ENCODE measurements at places on chromosomes 7 and 10. TPM values are rescaled to one million over a fixed set of nuclear protein-coding genes. Genes with fewer than 3 reads are reported as not detected.

- no peak for DNase-seq
Measured at GRCh38 chr10:14142606-14143250, 188.0 kb downstream of the FRMD4A start.

GRCh38 chr10:30103595-30104320 is 44.4 kb upstream of the JCAD start:
- DNase-seq: no peak

AKR1D1 gene
- total RNA-seq: not detected

DNA sequence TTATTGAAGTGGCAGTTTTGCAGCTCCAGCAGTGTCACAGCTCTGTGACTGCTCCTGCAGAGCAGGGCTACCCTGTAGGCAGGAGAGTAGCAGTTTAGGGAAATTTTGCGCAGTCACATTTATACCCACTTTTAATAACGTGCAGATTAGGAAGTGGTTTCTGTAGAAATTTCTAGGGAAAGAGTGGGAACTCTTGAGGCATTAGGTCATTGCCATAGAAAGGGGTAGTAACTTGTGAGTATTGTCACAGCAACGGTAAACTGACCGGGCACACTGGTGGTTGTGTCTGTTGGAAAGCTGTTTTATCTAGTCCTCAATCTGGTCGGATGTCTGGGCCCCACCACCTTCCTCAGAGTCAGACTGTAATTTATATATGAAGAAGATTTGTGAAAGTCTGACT is 51.9 kb downstream of the CDC14C start:
- DNase-seq: no peak

DNA sequence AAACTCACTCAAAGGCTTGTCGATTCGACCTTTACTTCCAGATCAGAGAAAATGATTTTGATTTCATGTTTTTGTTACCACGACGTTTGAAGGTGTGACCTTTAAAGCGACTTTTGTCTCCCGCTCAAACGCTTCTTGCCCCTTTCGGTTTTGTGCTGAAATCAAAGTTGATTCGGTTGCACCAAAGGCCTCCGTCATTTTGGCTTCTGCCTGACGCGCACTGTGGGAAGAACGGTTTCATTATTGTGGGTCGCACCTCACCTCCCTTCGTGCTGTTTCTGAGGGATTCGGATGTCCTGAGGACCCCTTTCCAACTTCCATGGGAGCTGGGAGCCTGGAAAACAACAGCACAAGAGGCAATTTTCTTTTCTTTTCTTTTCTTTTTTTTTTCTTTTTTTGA is 176.9 kb downstream of the DNAJB6 start:
- DNase-seq: peak; percentile 21

DNA sequence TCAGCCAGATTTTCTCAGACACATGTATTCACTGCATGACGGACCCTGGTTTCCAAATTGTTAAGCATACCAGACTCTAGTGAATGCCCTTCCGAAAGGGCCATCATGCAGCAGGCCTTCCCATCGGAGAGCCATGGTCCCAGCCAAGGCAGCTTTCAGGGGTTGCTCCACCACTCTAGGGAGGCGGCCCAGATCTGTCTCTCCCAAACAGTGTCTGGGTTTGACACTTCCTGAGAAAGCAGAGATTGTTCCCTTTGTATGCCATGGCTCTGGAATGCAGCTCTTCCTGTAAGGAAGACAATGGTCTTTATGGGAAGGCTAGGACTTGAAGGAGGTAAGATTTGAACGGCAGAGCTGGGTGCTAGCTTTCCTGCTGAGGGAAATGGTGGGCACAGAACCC is 178.8 kb upstream of the BMPER start:
- no peak for DNase-seq

DNA sequence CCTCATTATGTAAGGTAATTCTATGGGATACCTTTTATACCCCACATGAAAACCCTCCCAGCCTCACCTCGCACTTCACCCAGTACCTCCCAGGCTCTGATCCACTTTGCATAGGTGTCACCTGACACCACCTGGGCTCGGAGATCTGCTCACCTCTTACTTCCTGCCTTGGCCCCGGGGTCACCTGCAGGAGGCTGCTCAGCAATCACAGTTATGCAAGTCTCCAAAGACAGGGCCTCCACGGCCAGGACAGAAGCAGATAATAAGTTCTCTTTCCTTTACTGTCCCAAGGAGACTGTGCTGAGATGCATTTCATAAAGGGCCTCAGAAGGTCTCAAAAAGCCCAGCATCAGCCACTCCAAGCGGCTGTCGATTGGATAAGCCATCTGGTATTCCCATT is 112.4 kb upstream of the PPP2R2D start:
- no peak for DNase-seq

DNA sequence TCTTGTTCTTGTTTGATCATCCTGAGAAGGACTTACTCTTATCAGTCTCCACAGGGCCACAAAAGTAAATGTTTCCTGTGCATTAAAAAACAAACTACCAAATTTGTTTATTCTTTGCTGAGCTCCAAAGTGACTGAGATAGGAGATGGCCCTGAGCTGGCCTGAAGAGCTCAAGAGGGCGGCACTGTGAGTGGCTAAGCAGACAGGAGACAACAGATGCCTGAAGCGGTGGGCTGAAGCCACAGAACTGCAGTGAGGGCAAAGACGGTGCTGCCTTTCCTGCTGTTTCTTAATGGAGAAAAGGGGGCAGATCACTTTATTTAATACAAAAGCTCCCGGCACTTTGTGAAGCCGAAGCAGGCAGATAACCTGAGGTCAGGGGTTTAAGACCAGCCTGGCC is 379.6 kb downstream of the ARL4A start:
- DNase-seq: no peak

DNA sequence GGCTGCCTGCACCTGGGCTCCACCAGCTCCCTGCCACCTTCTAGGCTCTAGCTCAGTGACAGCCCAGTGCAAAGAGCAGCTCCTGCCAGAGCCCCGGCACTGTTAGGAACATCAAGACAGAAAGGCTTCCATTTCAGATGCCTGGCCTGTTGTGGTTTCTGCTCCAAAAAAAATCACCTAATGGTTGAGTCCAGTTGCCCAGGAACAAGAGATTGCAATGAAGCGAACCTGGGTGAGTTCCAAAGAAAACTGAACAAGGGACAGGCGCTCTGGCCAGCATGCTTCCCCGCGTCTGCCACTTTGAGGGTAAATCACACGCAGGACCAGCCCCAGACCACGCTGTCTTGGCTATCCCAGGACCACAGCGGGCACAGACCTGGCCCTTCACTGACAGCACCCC is 47.0 kb upstream of the RASGEF1A start:
- DNase-seq: no peak

LIPF gene
- not detected for total RNA-seq

- no peak for DNase-seq
Measured at GRCh38 chr7:11039974-11040373, 66.3 kb downstream of the PHF14 start.

DNA sequence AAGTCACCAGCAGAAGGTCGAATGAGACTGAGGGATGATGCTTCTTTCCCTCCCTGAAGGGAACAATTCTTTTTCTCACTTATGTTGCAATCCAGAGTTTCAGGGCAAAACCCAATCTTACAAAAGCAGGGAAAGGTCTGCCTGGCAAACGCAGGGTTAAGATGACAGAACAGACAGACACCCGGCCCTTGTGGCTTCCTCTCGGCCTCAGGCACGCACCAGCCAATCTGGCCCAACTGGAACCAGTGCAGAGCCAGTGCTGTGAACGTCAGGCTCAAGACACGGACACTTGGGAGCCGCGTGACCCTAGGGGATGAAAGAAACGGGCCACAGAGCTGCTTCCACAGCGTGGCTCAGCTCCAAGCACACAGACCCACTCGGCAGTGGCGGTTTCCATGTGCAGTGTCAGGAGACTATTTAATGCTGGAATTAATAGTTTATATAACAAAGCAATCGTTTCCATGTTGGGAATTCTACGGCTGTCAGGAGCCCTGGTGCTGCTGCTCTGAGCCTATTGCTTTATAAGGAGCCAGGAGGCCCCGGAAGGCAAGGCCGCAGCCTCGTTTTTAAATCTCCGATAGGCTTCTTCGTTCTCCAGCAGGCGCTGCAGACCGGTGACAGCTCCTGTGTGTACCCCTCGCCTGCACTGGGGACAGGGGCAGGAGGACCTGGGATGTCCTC is 198.4 kb downstream of the DIP2C start:
- DNase-seq: no peak

SLC29A3 gene
- total RNA-seq: 0.63 TPM

DNA sequence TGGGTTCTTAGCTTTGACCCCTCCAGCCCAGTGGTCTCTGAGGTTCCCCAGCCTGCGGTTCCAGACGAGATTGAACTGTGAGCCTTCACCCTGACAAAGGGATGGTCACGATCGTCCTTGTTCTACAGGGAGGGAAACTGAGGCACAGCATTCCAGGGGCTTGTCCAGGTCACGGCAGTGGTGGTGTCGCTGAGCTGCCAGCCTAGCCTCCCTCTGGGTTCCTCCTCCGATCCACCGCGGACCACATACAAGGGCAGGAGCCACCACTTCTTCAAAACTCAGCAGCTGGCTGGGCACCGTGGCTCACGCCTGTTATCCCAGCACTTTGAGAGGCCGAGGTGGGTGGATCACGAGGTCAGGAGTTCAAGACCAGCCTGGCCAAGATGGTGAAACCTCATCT is 35.8 kb downstream of the ELFN1 start:
- no peak for DNase-seq

GRCh38 chr10:13206546-13207443 is 27.4 kb downstream of the UCMA start:
- DNase-seq: no peak

PDLIM1 gene
- 17.7 TPM for total RNA-seq

TMEM273 gene
- total RNA-seq: not detected

DNA sequence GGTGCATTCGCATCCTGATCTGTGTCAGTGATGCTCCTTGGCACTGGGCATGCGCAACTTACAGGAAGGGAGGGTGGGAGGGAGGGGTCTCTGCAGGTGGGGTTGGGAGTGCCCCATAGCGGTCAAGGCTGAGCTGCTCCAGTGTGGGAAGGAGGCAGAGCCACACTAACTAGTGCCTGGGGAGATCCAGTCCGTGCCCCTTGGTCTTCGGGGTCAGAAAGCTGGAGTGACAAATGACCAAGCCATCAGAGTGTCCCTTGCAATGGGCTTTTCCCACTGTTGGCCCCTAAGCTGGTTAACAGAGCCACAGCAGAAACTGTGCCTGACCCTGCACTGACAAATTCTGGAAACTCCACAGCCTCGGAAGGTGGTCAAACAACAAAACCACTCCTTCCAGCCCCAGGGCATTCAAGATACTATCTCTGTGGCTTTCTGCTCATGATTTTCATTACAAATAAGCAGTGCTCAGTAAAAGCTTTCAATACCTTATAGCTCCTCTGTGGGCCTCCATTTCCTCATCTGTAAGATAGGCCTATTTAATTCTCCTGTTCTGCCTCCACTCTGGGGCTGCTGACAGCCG is 138.1 kb upstream of the UNC5B start:
- DNase-seq: peak; percentile 49

TAS2R3 gene
- 0.17 TPM for total RNA-seq

EPHA1 gene
- total RNA-seq: not detected

GRCh38 chr10:25555865-25556264 is 378.2 kb upstream of the MYO3A start:
- DNase-seq: peak; percentile 17

SH2D4B gene
- total RNA-seq: 0.06 TPM

DNA sequence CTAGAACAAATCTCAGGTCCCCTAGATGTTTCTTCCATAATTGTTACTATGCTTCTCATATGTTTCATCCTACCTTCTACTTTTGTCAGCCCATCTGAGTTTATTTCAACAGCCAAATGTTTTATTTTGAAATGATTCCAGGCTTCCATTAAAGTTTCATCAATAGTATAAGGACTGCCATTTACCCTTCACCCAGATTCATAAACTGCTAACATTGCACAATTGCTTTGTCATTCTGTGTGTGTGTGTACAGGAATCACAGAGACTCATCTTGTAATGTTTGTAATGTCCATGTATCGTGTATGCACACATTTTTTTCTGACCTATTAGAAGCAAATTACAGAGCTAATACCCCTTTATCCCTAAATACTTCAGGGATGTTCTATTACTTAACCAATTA is 25.5 kb downstream of the MMRN2 start:
- DNase-seq: no peak

DNA sequence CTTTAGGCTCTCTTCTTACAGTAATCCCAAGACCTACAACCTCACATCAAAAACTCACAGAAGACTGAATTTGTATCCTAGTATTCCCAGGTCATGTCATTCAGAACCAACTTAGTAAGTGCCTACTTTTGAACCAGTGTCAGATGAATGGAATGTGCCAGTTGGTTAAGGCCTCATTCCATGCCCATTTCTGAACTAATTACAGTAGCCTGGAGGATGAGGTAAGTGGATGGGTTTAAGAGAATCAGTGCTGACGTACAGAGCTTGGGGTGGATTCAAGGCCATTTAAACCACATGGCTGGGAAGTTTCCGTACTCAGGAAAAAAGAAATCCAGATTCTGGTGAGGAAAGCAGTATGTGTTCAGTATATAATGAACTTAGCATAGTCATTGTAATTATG is 21.9 kb upstream of the FOXP2 start:
- DNase-seq: peak; percentile 83

GJD4 gene
- total RNA-seq: not detected

- DNase-seq: peak; percentile 27
Measured at GRCh38 chr7:23530405-23530804, 1.4 kb downstream of the TRA2A start.

AKR1C4 gene
- not detected for total RNA-seq

- no peak for DNase-seq
Measured at GRCh38 chr7:28225576-28225975, 45.0 kb upstream of the JAZF1 start.

- no peak for DNase-seq
Measured at GRCh38 chr7:151035026-151035717, 6.9 kb downstream of the ABCB8 start.

- DNase-seq: peak; percentile 60
Measured at GRCh38 chr10:18501198-18501597, 150.2 kb downstream of the NSUN6 start.

CYP26C1 gene
- total RNA-seq: not detected

CFAP70 gene
- total RNA-seq: not detected

GRCh38 chr7:73885975-73886798 is 25.2 kb downstream of the TMEM270 start:
- peak; percentile 72 for DNase-seq

FAM185A gene
- 18.4 TPM for total RNA-seq

DOCK4 gene
- 17.2 TPM for total RNA-seq

DNA sequence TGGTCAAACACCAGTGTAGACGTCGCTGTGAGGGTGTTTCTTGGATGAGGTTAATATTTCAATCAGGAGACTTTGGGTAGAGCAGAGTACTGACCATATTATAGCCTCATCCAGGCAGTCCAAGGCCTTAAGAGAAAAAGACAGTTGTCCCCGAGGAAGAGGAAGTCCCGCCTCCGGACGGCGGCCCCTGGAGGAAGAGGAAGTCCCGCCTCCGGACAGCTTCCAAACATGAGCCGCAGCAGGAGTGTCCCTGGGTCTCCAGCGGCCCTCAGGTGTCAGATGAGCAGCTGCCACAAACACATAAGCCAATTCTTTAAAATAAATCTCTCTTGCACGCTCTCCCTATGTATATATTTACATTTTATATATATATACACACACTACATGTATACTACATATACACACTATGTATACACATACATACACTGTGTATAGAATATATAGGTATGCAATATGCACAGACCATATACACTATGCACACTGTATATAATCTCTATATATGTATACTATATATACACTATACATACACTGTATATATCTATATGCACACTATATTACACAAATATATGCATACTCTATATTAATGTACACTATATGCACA is 37.5 kb downstream of the PWWP2B start:
- no peak for DNase-seq
